ENCODE measurements at places on chromosomes 2 and 18.

DNA sequence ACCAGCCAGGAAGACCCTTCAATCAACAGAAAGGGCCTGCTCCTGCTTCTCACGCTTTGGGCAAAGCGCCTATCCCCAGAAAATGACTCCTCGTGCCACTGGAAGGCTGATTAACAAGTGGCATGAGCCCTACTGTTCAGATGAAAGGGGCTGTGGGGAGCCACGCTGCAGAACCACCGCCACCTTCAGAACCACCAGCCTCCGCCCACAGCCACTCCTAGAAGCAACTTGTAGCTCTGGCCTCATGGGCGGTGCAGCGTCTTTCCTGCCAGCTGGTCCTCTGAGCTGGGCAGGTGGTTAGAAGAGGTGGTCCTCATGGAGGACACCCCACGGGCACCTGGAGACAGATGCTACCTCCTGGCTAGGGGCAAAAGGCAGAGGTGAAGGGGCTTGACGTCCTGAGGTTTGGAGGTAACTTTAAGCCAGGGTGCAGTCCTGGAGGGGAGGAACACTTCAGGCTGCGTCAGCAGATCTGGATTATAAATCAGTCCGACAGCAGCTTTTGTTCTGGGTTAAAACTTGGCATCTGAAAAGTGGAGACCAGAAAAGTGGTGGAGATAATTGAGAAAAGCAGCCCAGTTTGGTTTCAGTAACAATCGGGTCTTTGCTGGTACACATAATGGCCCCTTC is 861 bp upstream of the SEMA4C start:
- no peak for DNase-seq

DNA sequence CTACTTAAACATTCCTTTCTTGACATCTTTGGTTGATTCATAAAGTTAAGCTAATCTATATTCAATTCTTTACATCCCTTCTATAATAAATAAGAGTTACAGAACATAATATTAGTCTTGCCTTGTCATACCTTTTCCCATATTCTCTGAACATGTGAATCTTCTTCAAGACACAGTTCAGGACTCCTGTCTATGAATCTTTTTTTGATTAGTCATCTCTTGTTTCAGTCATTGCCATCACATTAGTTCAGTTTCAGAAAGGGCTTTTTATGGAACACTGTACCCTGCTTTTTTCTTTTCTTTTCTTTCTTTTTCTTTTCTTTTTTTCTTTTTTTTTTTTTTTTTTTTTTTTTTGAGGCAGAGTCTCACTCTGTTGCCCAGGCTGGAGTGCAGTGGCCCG is 181.2 kb downstream of the UBE2E3 start:
- DNase-seq, result peak; percentile 24

GRCh38 chr2:175847128-175847527 is 154.9 kb downstream of the LNPK start:
- no peak for DNase-seq

DNA sequence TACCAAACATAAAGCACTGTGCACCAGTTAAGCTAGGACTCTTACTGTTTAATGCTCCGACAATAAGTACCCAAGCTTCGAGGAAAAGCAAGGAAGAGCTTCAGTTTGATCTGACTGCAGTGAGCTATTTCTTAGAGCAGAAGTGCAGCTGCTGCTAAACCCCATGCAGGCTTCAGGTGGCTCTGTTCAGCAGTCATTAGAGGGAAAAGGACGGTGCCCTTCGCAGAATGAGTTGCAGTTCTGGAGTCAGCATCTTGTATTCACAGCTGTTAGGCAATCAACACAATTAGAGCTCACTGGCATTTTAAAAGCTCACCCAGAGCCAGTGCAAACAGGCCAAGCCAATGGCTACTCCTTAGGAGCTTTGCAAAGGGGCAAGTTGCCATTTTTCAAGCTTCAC is 1.5 kb upstream of the CERKL start:
- no peak for DNase-seq

GRCh38 chr2:171347591-171348032 is 86.2 kb downstream of the METTL8 start:
- DNase-seq, result no peak

DNA sequence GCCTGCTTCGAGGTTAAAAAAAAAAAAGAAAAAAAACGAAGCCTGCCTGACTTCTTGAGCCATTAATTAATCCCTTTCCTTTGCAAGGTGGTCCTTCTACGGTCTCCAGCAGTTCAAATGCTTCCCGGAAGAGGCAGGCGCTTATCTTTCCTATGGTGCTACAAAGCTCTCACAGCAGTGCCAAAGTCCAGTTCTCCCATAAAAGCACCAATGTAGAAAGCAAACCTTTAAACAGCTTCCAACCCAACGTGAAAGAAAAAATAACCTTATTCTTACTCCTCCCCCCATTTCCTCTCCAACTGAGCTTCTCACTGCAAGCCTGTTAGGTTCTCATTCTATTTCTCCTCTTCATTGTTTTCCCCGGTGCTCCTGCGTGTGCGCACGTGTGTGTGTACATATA is 317.4 kb upstream of the SOX11 start:
- no peak for DNase-seq

GRCh38 chr2:65165558-65165957 is 35.7 kb upstream of the RAB1A start:
- DNase-seq, result no peak

- DNase-seq, result no peak
Measured at GRCh38 chr2:116490511-116491145, 1323.9 kb upstream of the DDX18 start.

DNA sequence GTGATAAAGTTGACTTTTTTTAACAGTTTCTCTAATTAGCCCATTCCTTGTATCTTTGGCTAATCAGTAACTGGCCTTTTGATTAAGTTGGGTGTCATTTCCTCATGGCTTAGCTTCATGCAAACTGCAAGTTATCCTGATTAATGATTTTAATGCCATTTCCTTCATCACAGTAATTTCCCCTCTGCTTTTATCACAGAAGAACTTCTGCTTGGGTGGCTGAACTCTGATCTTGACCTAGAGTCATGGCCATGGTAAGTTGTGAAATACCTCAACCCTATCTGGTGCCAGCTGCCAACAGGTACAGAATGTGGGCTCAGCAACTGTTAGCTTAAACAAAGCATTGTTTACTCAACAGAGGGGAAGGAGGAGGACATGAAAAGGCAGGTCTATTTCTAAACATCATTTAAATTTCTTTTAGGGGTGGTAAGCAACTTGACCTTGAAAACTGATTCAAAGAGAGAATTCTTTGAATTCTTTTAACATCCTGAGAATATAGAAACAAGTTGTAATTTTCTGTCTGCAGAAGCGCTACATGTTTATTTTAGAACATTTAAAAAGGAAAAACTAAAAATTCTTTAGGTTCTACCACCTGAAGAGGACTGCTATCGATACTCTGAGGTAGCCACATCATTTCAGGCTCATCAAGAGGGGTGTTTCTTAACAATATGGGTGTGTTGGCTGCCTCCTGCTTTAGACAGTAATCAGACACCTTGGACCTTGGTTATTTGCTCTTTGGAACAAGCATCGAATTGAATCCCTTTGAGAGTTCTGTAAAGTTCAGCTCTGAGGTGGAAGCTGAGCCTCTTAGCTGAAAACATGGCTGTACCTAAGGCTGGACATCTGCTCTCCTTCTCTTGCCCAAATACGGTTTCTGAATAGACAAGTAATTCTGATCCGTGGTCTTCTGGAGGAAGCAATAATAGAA is 39.7 kb downstream of the ANXA4 start:
- DNase-seq, result no peak

DNA sequence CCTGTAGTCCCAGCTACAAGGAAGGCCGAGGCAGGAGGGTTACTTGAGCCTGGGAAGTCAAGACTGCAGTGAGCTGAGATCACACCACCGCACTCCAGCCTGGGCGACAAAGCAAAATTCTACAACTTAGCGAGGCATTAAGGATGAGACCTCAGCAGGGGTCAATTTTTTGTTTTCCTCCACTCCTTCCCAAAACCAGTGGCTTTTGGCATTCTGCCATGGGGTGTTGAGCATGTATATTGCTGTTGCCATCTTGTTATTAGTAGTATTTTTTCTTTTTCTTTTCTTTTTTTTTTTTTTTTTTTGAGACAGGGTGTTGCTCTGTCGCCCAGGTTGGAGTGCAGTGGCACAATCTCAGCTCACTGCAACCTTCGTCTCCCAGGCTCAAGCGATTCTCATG is 8.9 kb upstream of the GIGYF2 start:
- DNase-seq, result no peak

DNA sequence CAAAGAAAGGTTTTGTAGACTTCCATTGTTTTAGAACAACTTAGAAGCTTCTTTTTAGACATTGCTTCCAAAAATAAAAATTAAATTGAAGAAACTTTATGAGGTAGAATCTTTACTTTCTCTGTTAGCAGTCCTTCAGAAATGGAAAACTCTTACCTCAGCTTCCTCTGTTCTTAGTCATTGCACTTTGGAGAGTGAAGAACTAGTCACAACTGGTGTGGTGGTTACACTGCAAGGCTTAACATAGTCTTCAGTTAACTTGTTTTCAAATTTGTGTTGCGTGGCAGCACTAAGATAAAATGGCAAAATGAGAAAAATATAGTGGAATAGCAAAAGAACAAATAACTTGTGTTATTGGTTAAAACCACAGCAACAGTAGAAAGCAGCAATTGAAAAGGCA is 332.6 kb downstream of the KIAA1328 start:
- no peak for DNase-seq

DNA sequence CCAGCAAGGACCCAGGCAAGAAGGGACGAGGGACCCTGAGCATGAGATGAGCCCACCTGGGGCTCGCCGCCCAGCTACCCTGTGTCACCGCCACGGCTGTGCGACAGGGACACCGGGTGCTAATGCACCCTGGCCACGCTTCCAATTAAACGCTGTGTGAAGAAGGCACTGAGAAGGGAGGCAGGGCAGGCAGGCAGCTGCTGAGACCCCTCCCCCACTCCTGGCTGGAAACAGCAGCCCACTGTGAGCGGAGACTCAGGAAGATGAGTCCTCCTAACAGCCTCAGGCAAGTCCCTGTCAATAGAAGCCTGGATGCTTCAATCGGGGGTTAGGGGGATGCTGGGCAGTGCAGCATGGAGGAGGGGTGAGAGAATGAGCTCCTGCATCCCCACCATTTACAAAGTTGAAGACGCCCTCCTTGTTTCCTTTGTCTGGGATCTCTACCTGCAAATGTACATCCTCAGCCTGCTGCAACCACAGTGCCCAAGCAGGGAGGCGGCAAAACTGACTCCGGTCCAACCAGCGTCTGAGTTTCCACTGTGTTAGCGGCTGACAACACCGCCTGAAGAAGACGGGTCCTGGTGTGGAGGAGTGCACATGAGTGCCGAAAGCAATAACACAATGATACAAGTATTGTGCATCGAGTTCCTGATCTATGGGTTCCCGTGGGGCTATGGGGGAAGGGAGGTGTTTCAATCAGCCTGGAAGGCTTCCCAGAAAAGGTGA is 12.8 kb downstream of the TMEM163 start:
- no peak for DNase-seq

DNA sequence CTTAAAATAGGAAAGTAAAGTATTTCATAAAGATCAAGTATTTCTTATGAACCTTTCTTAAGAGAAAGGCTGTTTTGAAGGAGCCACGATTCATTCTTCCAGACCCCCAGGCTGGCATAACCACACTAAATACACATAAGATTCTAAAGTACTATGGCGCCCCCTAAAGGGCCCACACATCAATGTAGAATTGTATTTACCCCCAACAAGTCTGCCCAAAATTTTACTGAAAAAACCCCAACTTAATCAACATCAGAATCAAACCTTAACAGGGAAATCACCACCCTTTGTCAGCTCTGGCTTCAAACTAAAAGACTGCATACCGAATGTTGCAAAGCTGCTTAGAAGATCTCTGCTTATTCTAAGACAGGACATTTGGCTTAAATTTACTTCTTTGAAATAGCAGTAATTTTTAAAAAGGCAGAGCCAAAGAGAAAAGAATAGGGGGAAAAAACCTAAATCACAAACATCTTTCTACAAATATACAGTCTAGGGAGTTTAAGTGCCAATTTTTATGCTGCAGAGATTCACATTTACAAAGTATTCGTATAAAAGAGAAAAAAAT is 20.4 kb upstream of the BCL2 start:
- DNase-seq, result peak; percentile 35

DNA sequence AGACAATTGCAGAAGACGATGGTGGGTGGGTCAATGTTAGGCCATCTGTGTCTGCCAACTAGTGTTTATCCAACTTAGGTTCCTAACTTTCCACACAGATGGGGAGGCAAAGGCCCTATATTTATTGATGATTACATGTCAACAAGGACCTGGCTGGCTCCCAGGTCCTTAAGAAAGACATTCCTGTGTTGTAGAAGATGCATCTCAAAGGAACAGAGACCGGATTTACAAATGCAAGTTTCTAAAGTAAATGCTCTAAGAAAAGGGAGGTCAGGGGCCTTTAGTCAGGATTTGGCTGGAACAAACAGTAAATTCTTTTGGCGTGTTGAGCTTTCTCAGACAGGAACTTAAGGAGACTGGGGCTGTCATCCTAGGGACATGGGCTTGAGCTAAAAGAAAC is 175.0 kb downstream of the SH3BP4 start:
- no peak for DNase-seq

DNA sequence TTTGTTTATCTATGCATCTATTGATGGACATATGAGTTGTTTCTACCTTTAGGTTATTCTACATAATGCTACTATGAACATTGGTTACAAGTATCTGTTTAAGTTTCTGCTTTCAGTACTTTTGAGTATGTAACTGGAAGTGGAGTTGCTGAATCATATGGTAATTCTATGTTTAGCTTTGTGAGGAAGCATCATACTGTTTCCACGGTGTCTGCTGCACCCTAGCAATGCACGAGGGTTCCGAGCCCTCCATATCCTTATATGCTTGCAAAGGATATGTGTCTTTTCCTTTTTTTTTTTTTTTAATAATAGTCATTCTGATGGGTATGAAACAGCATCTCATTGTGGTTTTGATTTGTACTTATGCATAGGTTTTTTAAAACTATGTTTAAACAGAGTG is 83.7 kb downstream of the FMNL2 start:
- peak; percentile 13 for DNase-seq

DNA sequence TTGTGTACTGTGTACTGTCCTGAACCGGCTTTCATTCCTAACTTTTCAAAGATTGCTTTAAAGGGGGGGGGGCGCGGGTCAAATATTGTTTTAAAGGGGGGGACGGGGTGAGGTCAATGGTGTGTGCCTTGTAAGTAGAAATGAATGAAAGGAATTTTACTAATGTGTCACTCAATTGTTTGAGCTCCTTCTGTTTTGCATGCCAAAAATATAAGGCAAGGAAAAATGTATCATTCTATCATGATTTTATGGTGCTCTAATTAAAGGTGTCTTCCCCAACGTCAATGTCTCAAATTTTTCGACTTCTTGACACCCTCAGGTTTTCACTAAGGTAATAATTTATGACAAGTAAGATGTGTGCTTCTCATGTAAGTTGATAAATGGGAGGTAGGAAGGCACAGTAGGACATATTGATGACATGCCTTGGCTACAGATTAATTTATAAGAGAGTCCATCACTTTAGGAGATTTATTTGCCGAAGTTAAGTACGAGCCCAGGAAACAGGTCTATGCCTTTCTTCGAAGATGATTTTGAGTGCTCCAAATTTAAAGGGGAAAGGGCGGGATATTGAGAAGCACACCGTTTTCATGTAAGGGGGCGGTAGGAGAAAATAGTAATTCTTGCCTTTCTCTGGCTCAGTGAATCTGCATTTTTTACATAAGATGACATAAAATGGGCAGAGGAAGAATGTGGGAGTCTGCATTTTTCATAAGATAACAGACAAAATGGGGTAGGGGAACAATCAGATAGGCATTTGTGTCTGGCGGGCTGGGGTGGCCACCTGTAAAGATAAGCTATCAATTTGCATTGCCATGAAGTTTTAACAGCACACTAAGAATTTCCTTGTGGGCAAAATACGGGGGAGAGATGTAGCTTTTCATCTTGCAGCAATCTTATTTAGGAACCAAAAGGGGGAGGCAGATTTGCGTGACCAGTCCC is 1.2 kb upstream of the TRAPPC8 start:
- no peak for DNase-seq
